HEK293T (cell line): ENCODE measurements at places on chromosomes 3 and 15.

DNA sequence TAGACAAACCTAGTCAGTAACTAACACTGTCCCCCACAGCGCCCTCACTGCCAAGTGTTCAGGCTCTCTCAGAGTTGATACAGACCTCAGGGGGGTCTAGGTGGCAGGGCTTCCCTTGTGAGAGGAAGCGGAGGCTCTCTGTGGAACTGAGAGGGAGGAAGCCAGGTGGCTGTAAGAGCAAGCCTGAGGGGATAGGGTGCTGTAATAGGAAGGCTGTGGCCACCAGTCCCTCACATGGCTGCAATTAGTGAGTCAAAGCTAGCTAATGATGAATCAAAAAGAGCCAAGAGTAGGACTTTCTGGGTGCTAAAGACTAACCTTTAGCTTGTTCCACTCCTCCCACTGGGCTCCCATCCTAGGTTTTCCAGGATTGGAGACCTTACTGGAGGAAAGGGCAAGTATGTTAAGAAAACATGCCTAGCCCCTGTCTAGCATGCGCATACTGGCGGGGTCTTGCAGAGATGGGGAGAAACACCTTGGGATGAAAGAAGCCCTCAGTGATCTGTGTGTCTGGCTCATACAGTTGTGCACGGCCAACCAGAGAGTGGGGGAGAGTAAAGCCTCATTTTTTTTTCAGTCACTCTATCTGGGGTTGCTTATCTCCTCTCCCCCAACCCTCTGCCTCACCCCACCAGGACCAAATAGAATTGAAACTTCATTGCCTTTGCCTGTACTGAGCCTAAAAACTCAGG is 13.3 kb upstream of the SOX2 start:
- DNase-seq = no peak

GRCh38 chr3:8237893-8238292 is 263.7 kb upstream of the LMCD1 start:
- DNase-seq = no peak

DNA sequence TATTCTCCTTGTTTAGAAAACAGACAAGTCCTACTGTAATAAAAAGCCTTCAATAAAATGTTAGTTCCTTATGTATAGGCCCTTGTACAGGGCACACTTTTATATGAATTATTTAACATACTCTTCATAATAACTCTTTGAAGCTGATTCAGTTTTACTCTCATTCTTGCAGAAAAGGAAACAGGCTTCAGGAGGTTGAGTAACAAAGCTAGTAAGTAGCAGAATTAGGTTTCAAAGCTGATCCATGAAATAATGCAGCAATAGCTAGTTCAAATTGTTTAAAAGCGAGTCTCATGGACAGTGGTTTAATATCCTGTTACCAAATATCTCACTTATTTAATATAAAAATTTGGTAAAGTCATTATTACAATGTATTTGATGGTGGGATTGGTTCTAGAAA is 25.0 kb downstream of the TCF12 start:
- no peak for DNase-seq

- DNase-seq = no peak
These were observed 560 bp upstream of the TTLL13 start for GRCh38 chr15:90248789-90249202.

GRCh38 chr3:56887402-56888025 is 85.8 kb upstream of the ARHGEF3 start:
- DNase-seq = no peak

- DNase-seq = no peak
These were observed 409.2 kb upstream of the RARB start for GRCh38 chr3:25018909-25019308.

DNA sequence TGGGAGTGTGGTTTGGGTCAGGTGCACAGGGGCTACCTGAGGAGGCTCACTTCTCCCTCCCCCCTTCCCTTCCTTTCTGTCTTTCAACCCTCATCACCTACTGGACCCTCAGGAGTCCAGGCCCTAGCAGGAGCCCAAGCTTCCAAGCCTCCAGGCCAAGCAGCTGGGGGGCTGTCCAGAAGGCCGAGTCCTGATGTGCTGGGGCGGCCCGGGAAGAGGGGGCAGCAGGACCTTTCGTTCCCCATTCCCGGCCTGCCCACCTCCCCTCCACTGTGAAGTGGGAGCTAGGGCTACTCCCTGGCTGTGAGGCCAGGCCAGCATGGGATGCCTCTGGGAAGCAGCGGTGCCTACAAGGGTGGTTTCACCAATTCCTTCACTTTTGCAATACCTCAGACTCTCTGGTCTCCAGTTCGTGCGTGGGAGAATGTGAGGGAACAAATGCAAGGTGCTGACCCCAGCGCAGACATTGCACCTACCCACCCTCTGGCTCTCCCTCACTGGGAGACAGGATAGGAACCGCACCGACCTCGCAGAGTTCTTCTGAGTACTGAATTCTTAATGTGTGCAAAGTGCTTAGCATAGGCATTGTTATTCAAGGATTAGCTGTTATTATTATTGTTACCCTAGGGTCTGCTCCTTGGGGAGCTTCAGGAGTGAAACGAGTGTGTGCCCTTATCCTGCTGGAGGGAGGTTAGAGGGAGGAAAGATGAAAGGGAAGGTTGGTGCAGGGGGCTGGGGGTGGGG is 2.5 kb downstream of the EPHB3 start:
- no peak for DNase-seq

- DNase-seq = no peak
These were observed 26.0 kb downstream of the CFAP92 start for GRCh38 chr3:128967748-128968355.

DNA sequence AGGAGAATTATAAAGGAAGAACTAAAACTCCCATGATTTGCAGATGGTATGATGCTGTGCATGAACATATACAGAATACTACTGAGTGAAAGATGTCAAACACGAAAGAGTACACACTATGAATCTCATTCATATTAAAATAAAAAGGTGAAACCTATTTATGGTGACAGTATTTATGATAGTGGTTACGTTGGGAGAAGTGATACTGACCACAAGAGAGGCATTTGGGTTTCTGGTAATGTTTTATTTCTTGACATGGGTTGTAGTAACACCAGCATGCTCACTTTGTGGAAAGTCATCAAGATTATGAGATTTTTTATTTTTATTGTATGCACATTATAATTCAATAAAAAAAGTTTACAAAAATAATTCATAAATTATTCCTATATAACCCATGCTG is 324.0 kb downstream of the GAP43 start:
- DNase-seq = no peak

DNA sequence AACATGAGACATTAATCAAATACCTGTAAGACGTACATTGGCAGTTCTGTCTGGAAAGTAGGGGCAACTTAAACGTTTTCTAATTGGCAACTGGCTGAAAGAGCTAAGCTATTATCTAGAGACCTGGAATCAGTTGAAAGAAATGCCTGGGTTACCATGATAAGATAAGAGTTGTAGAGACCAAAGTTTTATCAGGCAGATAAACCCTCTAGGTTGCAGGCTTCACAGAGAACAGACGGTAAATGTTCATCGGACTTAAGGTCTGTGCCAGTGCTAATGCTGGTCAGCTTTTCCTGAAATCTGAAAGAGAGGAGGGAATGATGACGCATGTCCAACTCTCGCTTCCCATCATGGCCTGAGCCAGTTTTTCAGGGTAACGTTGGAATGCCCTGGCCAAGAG is 196.2 kb downstream of the ROBO2 start:
- DNase-seq = no peak

GRCh38 chr3:168249205-168249549 is 153.5 kb upstream of the GOLIM4 start:
- peak; percentile 53 for DNase-seq

- no peak for DNase-seq
These were observed 153.9 kb downstream of the P3H2 start for GRCh38 chr3:189966843-189967242.

DNA sequence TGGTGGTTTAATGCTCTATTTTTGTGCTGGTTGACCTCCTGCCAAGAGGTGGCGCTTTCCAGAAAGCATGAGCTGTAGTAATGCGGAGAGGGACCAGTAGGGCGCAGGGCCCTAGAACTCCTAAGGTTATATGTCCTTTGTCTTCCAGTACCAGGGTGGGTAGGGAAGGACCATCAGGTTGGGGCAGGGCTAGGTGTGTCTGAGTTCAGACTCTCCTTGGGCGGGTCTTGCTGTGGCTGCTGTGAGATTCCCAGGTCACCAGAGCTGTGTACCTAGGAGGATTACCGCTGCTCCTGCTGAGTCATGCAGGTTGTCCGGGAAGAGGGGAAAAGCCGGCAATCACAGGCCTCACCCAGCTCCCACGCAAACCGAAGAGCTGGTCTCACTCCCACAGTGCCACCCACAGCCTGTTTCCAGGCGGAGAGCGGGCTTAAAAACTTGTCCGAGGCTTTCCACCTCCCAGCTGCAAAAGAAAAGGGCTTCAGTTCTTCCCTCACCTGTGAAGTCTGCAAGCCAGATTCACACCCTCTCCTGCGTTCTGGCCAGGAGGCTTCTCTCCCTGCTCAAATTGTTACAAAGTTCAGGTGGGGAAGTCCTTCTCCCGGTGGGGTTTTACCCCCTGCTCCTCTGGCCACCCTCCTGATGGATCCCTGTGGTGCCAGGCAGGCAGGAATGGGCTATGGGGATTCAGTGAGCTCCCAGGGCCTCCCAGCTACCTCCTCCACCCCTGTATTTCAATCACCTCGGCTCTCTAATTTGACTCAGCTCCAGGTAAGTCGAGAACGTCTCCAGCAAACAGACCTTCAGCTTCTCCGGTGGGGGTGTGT is 37.7 kb upstream of the BCHE start:
- DNase-seq = no peak

DNA sequence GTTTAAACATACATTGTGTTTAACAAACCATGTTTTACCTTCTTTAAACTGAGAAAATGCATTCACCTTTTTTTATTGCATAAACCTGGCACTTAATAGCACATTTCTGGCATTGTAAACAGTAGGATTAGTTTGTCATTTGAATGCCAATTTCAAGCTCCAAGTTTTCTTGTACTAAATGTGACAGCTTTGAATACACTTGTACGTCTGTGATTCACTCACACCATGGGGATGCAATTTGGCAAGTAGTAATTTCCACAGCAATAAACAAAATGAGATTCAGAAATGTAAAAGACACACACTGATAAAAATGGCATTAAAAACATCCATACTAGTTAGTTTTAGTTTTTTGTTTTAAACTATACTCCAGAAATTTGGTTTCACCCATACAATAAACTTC is 598.9 kb downstream of the SI start:
- no peak for DNase-seq

- DNase-seq = no peak
These were observed 50.6 kb downstream of the SH3BP5 start for GRCh38 chr3:15281817-15282216.

- no peak for DNase-seq
These were observed 70.7 kb downstream of the SEMA5B start for GRCh38 chr3:122956693-122957455.

- DNase-seq = no peak
These were observed 10.6 kb upstream of the SPRED1 start for GRCh38 chr15:38242055-38242454.

DNA sequence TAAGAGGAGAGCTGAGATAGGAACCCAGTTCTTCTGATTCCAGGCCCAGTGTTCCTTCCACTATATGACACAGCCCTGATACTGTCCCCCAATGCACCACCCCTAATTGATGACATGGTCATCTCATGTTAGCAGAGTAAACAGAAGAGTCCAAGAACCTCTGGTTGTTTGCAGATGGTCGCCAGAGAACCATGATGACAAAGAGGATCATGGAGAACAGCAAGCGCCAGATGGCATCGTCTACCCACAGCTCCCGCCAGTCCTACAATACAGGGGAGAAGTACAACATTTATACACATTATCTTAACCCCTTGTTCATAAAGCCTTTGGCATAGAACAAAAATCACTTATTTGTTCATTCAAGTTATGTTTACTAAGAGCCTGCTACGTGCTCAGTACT is 18.5 kb upstream of the VPS39 start:
- no peak for DNase-seq

DNA sequence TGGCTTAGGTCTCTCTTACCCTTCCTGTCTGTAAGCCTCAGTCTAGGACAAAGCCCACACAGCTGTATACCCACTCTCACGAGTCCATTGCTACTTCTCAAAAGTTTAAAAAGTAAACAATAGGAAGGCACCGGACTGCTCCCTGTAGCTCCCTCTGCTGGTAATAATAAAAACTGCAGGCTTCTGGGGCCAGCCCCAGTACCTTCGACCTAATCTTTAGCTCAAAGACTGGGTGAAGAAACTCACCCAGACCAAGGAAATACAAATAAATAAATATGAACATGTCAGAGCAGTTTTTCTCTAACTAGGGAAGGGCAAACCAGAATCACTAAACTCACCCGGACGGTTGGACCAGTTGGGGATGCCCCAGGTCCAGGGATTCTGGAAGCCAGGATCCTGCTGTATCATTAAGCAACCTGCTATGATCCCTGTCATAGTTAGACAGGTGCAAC is 5.0 kb downstream of the FAM219B start:
- peak; percentile 81 for DNase-seq

GRCh38 chr3:107206141-107206540 is 171.1 kb upstream of the CCDC54 start:
- peak; percentile 61 for DNase-seq

DNA sequence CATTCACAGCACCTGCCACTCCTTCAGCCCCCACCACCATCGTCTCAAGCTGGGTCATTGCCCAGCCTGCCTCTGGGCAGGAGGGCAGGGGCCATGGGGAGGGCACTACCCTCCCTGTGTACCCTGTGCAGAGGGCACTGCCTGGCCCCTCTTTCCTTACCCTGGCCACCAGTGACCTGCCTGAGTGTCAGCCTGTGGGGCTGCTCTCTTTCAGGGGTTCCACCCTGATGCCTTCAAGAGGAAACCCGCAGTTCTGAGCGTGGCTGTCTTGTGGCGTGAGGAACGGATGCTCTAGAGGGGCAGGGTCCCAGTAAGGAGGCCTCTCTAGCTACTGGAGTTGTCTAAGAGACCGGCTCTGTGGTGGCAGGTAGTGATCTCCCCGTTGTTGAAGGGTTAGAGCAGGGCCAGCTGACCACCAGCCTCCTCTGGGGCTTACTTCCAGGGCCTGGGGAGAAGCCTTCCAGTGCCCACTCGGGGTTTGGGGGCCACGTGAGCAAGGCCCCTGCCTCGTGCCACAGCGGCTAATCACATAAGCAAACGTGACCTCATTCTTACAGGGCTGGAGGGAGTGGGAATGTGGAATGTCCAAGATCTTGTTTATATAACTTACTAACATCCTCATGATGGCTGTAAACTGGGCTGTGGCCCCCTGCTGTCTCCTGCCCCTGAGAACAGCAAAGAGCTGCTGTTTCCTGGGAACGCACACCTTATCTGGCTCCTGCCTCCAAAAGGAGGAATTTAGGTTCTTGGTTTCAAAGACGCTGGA is 31.4 kb upstream of the SEC13 start:
- DNase-seq = peak; percentile 31

DNA sequence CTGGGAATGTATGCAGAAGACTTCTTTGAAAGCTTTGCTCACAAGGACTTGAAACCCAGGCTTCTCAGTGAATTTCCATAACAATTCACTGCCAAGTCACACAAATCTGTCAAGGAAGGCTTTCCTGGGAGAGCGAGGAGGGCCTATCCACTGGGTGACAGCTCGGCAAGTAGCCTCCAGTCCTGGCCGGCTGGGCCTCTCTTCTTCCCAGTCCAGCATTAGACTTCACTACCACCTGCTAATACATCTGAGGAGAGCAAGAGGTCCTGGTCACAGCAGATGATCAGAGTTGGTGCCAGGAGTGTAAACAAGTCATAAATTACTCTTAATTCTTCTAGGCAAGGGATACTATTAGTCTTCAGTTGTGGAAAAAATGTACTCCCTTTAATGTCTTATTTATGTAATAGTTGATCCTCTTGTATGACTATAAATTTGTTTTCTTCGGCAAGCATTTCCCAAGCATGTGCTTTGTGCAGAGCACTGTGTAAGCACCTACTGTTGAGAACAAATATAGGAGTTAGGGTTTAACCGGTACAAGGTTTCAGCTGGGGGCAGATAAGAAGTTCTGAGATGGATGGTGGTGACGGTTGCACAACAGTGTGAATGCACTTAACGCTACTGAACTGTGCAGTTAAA is 162.9 kb downstream of the VGLL4 start:
- DNase-seq = no peak
